ENCODE measurements at places on chromosomes 11 and 22.

DNA sequence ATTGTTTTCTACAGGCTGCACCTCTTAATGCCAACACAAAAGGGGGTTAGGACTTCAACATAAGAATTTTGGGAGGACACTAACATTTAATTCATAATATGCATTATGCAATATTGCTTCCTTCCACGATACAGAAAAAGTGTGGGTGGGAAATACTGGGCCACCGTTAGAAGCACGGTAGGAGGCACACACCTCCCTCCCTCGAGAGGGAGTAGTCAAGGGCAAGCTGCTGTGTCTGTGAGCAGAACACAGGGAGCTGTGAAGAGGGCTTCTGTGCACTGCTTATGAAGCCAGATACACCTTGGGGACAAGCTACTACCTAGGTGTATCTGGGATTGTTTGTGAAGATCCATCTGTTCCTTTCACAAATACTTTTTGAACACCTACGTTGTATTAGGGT lies 109.3 kb upstream of the PLET1 start:
- no peak for DNase-seq

DNA sequence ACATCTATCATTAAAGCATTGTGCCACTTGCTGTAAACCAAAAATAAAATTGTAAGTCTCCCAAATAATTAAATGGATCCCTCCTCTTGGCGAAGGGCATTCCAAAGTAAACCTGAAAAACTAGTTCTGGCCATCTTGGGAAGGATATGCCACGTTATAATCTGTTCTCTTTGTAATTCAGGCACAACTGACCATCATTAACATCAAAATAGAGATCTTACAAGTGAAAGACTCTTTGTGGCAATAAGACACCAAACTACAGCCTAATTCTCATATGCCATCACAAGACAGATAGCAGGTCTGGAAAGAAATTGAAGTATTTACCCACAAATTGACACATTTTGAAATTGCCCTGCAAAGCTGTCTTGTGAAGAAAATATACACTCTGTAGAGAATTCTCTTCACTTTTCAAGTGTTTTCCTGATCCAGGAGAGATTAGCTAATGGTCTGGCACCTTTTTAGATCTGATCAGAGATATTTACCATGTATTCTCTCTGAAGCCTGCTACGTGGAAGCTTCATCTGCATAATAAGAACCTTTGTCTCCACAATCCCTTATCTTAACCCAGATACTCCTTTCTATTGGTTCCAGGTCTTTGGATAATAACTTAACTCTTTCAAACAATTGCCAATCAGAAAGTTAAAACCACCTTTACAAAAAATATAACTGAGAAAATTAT lies 630.4 kb upstream of the CCDC179 start:
- no peak for DNase-seq

GRCh38 chr22:18996376-18996900 lies 60.3 kb upstream of the PRODH start:
- no peak for DNase-seq

DNA sequence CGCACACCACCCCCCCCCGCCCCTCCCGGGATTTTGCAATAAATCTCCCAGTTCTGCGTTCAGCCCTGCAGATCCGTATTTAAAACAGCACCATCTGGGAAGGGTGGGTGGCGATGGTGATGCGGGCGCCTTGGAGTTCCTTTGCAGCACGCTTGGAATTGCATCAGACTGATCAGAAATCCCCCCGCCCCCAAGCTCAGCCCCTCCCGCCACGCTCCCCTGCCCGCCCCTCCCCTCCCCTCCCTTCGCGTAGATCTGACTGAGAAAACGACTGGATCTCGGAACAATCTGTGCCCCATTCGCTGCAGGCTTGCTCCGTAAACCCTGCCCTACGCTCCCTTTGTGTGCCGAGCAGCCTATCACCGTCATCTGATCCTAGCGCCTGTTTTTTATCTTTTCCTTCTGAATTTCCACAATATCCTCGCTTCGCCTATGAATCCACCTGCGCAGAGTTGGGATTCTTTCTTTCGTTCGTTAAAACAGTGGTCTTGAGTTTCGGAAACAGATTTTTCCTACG lies 18.1 kb upstream of the BDNF start:
- no peak for DNase-seq

DNA sequence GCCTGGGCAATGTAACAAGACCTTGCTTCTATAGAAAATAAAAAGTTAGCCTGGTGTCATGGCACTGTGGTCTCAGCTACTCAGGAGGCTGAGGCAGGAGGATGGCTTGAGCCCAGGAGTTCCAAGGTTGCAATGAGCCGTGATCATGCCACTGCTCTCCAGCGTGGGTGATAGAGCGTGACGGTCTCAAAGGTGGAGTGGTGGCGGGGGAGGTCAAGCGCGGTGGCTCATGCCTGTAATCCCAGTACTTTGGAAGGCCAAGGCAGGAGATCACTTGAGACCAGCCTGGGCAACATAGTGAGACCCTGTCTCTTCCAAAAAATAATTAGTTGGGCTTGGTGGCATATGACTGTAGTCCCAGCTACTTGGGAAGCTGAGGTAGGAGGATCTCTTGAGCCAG lies 16.7 kb upstream of the PISD start:
- DNase-seq, result no peak

DNA sequence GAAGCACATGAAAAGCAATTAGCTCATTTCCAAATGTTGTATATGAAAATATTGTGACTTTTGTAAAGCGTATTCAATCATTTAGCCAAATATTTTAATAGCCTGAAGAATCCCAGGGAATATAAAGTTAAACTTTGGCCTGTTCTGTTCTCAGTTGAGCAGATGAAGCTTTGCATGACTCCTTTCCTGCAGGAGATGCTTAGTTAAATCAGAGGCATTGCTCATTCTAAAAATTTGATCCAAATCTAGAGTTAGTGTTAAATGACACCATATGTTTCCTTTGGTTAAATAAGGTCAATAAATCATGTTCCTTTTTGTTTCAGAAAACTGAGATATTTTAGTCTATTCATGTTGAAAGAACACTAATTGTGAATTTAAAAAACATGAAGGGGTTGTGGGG lies 51.2 kb upstream of the BIRC3 start:
- no peak for DNase-seq

DNA sequence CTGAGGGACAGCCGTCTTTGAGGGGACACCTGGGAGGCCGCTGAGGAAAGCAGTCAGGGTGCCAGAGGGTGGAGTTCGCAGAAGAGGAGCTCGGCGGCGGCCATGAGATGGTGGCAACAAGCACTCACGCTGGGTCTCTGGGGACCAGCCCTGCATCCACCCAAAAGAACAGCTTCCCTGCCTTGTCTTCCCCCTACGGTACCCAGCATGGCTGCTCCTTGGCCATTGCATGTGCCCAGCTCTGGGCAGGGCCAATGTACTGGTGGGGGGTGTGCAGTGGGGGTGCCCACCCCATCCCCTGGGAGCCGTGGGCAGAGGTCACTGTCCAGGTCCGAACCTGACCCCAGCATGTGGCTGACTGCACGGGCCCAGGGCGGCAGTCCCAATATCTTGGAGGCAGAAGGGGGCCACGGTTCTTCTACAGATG lies 42.3 kb downstream of the OSBPL5 start:
- DNase-seq, result no peak

DNA sequence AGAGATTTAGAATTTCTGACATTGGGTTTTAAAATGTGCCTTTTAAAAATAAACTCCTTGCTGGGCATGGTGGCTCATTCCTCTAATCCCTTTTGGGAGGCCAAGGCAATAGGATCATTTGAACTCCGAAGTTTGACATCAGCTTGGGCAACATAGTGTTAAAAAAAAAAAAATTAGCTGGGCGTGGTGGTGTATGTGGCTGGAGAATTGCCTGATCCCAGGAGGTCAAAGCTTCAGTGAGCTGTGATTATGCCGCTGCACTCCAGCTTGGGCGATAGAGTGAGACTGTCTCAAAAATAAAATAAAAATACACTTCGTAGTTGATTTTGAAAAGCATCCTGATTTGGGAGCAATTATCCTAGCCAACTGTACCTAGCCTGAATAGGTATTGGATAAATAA lies 3.4 kb upstream of the APLP2 start:
- DNase-seq, result no peak

GRCh38 chr22:17748555-17749353 lies 25.5 kb downstream of the BID start:
- no peak for DNase-seq

- peak; percentile 86 for DNase-seq
Observed at GRCh38 chr11:12539572-12539971, 134.6 kb upstream of the TEAD1 start.

DNA sequence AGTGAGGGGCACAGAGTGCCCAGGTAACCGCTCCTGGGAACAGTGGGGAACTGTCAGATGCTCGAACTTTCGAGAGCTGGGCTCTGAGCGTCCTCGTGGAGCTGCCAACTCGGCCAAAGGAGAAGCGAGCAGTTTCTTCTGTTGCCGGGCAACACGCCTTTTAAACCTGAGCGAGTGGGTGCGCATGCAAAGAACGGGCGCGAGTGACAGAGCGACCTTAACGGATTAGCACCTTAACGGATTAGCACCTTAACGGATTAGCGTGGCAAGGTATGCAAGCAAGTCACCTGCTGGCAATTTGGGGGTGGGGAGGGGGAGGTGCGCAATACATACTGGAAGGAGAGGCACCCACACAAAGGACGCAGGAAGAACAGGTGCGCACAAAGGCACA lies 61.8 kb upstream of the PRODH start:
- DNase-seq, result no peak

DNA sequence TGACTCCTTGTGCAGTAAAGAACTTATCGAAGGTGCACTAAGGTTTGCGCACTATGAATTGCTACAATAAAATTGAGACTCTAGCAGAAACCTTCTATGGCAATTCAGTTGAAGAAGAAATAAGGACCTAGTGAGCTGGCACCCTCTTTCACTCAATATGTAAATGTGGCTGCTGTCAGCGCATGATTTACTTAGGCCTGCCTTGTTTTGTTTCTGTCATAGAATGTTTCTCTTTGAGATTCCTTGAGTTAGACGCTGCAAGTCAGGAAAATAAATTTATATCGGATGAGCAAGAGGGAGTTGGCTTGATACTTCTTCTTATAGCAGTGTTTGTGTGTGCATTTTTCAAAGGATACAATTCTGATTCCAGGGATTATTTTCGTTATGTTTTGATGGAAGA lies 322.1 kb downstream of the BLID start:
- no peak for DNase-seq

- no peak for DNase-seq
Observed at GRCh38 chr11:2645779-2646118, 54.0 kb downstream of the KCNQ1OT1 start.

GRCh38 chr11:69516526-69516925 lies 35.1 kb downstream of the LINC01488 start:
- DNase-seq, result no peak

GRCh38 chr11:75499423-75500190 lies 26.1 kb downstream of the GDPD5 start:
- peak; percentile 90 for DNase-seq

GRCh38 chr11:94550513-94550912 lies 6.8 kb downstream of the FUT4 start:
- DNase-seq, result no peak

DNA sequence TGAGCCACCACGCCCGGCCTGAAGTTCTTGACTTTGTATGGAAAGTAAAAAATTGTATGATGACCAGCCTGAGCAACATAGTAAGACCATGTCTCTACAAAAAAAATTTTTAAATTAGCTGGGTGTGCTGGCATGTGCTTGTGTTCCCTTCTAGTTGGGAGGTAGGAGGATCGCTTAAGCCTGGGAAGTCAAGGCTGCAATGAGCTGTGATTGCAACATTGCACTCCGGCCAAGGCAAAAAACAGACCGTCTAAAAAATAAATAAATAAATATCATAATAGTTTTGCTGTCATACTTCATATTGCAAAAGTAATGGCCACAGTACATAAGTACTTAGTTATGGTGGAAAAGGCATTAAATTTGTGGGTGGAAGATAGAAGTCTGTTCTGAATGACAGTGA lies 3.4 kb downstream of the AGBL2 start:
- no peak for DNase-seq

DNA sequence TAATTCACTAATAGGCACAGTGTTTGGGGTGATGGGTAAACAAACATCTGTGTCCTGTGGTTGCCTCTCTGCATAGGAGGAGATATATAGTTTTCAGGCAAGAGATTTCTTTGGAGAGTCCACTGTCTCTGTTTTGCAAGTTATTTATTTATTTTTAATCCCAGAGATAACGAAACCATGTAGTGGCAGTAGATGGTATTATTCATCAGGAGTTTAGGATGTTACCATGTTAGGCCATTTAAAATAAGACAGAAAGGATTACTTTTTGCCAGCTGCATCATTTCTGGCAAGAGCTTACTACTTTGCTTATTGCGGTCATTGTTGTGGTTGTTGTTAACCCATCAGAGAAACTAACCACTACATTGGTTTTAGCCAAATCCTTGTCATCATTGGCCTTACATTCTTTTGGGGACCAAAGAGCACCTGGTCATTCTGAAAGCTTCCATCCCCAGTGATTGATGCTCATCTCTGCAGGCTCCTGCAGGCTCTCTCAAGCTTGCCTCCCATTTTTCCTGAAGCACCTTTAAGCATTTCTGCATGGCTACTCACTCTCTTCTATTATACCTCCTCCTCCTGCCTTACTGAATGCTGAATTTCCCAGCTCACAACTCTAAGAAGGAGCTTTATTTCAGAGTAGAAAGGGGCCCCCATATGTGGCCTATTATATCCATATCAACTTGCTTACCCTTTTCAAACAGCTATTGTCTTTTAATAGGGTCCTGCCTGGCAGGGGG lies 84.4 kb downstream of the CSTPP1 start:
- DNase-seq, result no peak

DNA sequence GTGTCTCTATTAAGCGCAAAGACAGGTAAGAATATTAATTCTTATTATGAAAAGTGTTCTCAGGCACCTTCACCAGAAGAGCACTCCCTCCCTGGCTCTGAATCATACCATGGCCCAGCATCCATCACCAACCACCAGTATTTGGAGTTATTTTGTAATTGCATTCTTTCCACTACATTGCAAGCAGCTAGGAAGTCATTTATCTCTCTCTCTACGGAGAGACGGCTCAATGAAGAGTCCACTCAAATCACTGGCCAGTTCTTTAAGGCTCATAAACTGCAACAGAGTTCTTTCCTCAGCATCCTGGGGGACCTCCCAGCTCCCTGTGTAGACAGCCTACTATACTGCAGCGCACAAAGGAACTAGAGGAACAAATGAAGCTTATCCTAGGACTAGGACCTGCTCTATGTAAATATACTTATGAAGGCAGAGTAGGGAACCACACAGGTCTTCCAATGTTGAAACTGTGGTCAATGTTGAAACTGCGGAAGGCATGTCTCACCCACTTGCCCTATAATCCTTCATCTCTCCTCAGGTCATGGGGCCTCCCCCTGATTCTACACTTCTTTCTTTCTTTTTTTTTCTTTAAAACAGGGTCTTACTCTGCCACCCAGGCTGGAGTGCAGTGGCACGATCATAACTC lies 63.4 kb downstream of the AAMDC start:
- DNase-seq, result no peak

GRCh38 chr11:43758927-43759326 lies 78.4 kb downstream of the HSD17B12 start:
- DNase-seq, result no peak

- DNase-seq, result no peak
Observed at GRCh38 chr22:42692239-42693054, 28.2 kb downstream of the A4GALT start.

Measured in HFF-Myc (cell line).